ENCODE measurements at places on chromosomes 3 and 15.

GRCh38 chr3:56612146-56612545 is 55.2 kb downstream of the CCDC66 start:
- DNase-seq = no peak
- peak overlapping the region; percentile 70 for H3K27ac ChIP-seq
- H3K4me1 ChIP-seq = peaks cover 68% of the 10 kb centered on the region
- no peak overlapping the region for H3K4me3 ChIP-seq
- H3K27me3 ChIP-seq = no peaks in the 10 kb centered on the region

GRCh38 chr3:163919154-163919553 is 1159.1 kb downstream of the SI start:
- no peak overlapping the region for H3K4me3 ChIP-seq
- no peak overlapping the region for H3K27ac ChIP-seq

DNA sequence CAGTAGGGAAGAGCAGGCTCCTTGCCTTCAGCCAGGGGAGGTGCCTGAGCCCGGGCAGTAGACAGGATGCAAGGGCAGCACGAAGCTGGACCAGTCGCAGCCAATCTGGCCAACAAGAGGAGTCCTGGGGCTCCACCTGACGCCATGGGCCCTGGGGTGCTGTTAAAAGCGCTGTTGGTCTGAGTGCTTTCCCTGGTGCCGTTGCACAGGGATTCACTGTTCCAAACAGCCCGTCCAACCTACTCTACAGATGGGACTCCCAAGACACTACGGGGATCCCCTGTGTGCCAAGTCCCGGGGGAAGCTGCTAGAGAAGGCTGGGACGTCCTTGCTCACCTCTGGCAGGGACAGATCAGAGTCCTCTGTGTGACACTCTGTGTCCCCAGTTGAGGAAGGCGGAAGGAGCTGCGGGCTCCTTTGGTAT is 632 bp downstream of the CTSH start:
- peaks cover 52% of the 10 kb centered on the region for H3K27me3 ChIP-seq
- H3K4me3 ChIP-seq = peak overlapping the region; percentile 84
- peak; percentile 27 for DNase-seq

- H3K4me1 ChIP-seq = no peaks in the 10 kb centered on the region
- no peak for DNase-seq
- H3K36me3 ChIP-seq = no peaks in the 10 kb centered on the region
- H3K4me3 ChIP-seq = no peak overlapping the region
- no peaks in the 10 kb centered on the region for H3K27me3 ChIP-seq
Measured at GRCh38 chr3:22937536-22937935, 265.6 kb upstream of the UBE2E2 start.

DNA sequence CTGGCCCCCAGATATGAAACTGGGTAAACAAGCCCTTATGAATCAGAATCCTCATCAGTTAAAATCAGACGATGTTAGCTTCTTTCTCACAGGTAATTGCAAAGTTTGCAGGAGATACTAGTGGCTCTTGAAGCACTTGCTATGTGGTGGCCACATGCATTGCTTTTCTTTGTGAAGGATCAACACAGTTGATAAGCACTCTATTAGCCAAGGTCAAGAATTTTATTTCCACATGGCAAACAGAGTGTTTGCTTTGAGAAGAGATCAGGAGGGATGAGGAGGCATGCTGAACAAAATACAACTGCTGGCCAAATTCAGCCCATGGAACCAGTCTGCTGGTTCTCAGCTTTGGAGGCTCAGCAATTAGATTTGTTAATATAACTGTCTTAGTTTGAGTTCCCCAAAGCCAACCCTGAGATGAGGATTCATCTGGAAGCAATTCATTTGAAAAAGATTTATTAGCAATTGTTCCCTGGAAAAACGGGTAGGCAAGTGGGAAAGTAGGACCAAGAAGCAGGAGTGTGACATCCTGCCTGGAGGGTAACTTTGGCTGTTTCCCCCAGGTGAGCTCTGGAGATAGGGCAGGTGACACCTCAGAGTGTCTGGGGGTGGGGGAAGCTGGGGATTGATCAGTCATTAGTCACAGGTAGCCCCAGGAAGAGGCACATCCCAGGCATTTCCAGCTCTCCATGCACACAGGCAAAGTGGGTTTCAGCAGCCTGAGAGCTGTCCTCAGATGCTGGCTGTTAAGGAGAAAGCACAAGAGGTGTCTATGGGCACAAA is 180.3 kb downstream of the ABHD5 start:
- H3K27ac ChIP-seq = no peak overlapping the region
- DNase-seq = no peak
- H3K4me3 ChIP-seq = no peak overlapping the region

DNA sequence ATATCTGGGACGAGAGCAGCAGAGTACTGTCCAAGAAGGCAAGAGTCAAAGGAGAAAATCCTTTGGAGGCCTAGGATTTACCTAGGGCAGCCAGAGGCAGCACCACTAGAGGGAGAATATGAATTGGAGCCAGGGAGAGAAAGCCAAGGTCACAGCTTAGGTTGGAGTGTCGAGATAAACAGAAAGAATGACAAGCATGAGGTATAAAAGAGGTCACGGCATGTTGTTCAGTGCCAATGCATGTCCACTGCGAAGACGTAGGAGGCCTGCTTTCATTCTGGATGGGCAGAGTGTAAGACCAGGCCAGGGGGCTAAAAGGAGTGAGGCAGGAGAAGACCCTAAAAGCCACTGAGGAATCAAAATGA is 47.2 kb downstream of the THBS1 start:
- H3K4me3 ChIP-seq = no peak overlapping the region
- peaks cover 82% of the 10 kb centered on the region for H3K4me1 ChIP-seq
- peaks cover 42% of the 10 kb centered on the region for H3K36me3 ChIP-seq
- DNase-seq = no peak

DNA sequence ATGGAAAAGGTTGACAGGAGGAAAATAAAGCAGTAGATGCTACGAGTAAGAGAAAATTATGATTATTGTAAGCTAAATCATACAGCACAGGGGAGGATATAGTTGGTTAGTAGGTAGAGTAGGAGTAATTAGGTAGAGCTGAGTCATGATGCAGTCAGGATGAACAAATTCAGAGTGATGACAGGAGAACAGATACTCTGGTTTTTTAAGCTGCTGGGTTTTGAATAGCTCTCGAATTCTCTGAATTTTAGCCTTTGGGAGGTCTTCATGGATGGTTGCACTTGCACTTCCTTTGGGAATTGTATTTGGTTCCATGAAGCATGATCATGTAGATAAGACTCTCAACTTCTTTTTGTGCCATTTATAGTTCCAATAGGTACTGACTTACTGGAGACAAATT is 96.2 kb downstream of the ECT2 start:
- no peaks in the 10 kb centered on the region for H3K4me1 ChIP-seq
- H3K4me3 ChIP-seq = no peak overlapping the region
- no peak overlapping the region for H3K27ac ChIP-seq
- no peak for DNase-seq

DNA sequence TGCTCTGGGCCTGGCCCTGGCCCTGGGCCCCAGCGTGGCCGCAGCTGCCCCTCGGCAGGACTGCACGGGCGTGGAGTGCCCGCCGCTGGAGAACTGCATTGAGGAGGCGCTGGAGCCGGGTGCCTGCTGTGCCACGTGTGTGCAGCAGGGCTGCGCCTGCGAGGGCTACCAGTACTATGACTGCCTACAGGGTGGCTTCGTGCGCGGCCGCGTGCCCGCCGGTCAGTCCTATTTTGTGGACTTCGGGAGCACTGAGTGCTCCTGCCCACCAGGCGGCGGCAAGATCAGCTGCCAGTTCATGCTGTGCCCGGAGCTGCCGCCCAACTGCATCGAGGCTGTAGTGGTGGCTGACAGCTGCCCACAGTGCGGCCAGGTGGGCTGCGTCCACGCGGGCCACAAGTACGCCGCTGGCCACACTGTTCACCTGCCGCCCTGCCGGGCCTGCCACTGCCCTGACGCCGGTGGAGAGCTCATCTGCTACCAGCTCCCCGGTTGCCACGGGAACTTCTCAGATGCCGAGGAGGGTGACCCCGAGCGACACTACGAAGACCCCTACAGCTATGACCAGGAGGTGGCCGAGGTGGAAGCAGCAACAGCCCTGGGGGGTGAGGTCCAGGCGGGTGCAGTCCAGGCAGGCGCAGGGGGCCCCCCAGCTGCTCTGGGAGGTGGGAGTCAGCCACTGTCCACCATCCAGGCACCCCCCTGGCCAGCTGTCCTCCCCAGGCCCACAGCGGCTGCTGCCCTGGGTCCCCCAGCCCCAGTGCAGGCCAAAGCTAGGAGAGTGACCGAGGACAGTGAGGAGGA is 21.7 kb downstream of the FBLN2 start:
- H3K27me3 ChIP-seq = peaks cover 6% of the 10 kb centered on the region
- no peak overlapping the region for H3K4me3 ChIP-seq
- H3K4me1 ChIP-seq = no peaks in the 10 kb centered on the region
- H3K27ac ChIP-seq = no peak overlapping the region
- no peaks in the 10 kb centered on the region for H3K36me3 ChIP-seq

DNA sequence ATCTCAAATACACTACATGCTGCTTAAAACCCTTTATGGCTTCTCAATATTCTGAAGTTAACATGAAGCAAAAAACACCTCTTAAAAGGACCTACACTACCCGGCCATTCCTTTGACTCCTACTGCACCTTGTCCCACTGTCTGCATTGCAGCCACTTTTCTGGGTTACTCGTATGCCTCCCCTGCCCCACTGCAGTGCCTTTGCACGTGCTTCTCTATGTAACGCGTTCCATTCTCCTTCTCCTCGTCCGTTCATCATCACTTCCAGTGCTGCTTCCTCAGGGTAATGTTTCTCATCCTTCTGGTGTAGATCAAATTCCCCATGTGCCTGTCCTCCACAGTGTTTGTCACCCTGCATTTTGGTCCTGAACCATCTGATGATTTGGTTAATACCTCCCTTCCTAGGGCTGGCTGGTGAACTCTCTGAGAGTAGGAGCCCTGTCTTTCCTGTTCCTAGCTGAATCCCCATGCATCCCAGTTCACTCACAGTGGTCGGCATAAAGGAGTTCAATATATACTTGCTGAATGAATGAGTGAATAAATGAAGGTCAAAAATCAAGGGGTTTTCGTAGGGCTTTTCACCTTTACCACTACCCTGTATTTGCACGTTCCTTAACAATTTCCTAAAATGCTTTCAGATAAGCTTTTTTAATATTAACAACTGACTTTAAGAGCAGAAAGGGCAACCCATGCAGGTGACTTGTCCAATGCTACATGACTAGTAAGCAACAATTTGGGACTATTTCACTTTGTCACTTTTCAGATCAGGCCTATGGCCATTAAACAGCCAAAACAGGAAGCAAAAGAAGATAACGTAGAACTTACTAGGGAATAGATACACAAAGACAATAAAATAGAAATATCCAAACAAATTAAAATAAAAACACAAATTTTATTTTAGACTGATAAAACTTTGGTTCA is 2.4 kb upstream of the STT3B start:
- no peak overlapping the region for H3K4me3 ChIP-seq
- no peak overlapping the region for H3K27ac ChIP-seq
- H3K36me3 ChIP-seq = peaks cover 20% of the 10 kb centered on the region
- H3K27me3 ChIP-seq = peaks cover 9% of the 10 kb centered on the region

DNA sequence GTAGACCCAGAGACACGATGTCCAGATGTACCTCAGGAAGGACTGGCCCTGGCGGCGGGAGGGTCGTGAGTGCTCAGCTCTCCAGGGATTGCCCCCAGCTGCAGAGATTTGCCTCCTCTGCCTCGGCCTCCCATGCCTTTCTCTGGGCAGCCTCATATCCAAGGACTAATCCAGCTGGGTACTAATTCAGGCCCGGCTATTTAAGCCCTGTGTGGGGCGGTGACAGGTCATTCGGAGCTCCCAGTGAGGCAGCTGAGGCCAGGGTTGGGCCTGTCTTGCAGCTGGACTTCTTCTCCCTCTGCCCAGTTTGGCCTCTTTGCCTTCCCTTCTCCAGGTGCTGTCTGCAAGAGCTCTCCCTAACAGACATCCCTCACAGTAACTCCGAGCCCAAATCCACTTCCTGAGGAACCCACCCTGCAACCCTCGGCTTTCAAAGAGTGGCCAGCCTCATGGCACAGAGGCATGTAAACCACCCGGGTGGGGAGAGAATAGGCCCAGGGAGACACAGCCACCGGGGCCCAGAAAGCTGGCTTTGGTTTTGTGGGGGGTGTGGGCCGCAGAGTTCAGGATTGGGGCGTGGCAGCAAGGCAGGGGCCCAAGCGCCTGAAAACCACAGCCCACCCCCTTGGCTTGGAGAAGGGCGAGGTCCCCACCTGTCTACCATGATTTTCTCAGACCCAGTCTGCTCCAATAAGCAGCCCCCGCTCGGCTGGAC is 85.8 kb downstream of the PPCDC start:
- no peak for DNase-seq
- peaks cover 47% of the 10 kb centered on the region for H3K4me1 ChIP-seq
- H3K36me3 ChIP-seq = peaks cover 12% of the 10 kb centered on the region
- peaks cover 59% of the 10 kb centered on the region for H3K27me3 ChIP-seq
- no peak overlapping the region for H3K4me3 ChIP-seq

GRCh38 chr3:13013994-13014754 is 59.1 kb downstream of the IQSEC1 start:
- H3K36me3 ChIP-seq = peaks cover 36% of the 10 kb centered on the region
- no peaks in the 10 kb centered on the region for H3K27me3 ChIP-seq
- peak overlapping the region; percentile 97 for H3K27ac ChIP-seq
- peaks cover 66% of the 10 kb centered on the region for H3K4me1 ChIP-seq

GRCh38 chr15:92924216-92924615 is 24.1 kb downstream of the CHD2 start:
- H3K36me3 ChIP-seq = peaks cover 79% of the 10 kb centered on the region
- no peak overlapping the region for H3K4me3 ChIP-seq
- no peak overlapping the region for H3K27ac ChIP-seq
- H3K4me1 ChIP-seq = peaks cover 68% of the 10 kb centered on the region
- no peak for DNase-seq

DNA sequence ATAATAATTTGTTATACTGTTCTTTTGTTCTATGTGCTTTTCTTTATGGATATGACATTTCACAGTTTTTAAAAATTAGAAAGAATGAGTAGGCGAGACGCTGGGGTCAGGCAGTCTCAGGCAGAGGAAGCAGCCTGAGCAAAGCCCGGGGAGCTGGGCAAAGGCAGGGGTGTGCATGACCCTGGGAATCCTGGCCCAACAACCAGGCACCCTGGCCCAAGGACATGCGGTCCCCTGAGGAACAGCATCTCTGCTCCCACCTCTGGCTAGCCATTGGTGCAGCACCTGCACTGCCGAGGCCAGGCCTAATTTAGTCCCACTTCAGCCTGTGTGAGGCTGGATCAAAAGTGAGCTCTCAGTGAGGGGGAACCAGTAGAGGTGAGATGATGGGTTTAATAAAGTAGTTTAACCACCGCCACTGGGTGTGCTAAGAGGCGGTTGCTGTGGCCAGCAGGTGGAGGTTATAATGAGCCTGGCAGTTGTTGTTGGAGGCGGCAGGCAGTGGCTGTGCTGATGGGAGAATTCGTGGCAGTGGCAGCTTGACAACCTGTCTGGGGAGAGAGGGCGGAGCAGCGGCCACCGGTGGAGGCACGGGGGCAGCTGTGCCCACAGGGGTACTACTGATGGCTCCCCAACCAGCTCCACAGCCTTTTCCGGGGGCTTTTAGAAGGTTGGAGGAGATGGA is 41.5 kb downstream of the PRKCD start:
- no peak overlapping the region for H3K4me3 ChIP-seq
- peaks cover 26% of the 10 kb centered on the region for H3K27me3 ChIP-seq
- no peaks in the 10 kb centered on the region for H3K4me1 ChIP-seq
- H3K27ac ChIP-seq = no peak overlapping the region
- no peaks in the 10 kb centered on the region for H3K36me3 ChIP-seq

DNA sequence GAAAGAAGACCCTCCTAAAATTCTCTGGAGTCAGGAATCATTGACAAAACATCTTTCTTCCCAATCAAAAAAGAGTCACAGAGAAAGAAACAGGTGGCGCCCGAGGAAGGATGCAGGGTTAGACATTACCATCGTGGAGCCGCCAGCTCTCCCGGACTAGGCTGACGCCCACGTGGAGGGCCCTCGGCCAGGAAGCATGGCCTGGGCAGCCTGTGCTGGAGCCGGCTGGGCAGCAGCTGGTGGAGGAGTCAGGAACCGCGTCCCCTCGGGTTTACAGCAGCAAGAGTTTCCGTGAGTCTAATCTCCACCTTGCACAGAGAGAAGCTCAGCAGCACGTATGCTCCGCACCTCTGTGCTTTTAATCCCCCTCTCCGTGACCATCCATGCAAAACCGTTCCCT is 533.7 kb upstream of the ATP11B start:
- DNase-seq = no peak
- no peak overlapping the region for H3K4me3 ChIP-seq
